ENCODE measurements at places on chromosomes 3 and 15.

DNA sequence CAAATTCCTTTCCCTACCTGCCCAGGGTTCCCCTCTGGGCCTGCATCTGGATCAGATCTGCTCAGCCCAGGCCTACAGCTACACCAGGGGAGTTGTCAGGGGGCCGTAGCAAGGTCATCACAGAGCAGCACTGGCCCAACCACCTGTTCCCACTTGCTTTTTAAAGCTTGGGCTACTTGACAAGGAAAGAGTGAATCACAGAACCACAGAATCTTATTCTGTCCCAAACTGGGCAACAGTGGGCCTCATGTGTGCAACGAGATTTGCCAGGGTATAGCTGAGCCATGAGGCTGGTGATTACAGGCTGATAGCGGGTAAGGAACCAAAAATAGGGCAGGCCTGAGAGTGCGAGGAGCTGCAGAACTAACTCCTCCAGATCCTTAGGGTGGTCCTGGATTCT lies 66.7 kb downstream of the MYLK start:
- DNase-seq, result no peak

DNA sequence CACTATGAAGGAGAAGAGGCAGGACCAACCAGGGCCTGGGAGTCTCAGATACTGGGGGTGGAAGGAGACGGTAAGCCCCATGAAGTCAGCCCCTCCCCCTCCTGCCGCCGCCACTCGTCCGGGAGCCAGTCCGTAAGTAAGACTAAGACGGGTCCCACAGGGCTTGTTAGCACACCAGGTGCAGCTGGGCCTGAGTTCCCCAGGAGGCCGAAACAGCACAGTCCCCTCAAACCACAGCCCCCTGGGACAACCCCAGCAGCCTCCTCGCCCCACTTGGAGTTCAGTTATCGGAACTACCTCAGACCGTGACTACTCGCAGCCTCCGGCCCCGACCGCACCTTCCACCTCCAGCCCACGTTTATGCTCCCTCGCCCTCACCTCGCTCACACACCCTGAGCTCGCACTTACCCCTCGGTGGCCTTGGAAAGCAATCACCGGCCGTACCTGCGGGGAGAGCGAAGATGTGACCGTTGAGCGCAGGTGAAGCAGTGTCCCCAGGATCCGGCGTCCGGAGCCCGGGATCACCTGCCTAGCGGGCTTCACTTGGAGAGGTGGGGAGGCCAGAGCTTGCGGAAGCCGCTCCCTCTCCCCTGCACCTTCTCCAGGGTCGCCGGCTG lies 557 bp downstream of the ELL3 start:
- no peak for DNase-seq

GRCh38 chr3:127211118-127212060 lies 18.5 kb downstream of the PRR23E start:
- no peak for DNase-seq

DNA sequence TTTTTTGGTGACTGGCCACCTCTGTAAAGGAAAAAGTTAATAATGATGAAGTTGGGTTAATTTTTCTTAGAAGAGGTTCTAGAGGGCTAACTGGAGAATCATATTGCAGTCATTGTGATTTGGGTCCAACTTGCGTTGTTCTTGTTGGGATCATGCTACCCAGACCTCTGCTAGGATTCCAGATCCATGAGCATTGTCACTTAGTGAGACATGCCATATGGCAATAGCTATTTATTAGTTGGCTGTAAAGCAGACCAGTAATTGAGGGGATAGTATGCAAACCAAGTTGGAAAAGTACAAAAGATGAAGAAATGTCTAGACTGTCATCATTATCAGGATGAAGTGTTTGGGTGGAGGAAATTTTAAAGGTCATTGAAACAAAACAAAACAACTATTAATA lies 30.7 kb upstream of the P2RY12 start:
- no peak for DNase-seq

GRCh38 chr3:58466899-58467563 lies 24.9 kb upstream of the KCTD6 start:
- no peak for DNase-seq

DNA sequence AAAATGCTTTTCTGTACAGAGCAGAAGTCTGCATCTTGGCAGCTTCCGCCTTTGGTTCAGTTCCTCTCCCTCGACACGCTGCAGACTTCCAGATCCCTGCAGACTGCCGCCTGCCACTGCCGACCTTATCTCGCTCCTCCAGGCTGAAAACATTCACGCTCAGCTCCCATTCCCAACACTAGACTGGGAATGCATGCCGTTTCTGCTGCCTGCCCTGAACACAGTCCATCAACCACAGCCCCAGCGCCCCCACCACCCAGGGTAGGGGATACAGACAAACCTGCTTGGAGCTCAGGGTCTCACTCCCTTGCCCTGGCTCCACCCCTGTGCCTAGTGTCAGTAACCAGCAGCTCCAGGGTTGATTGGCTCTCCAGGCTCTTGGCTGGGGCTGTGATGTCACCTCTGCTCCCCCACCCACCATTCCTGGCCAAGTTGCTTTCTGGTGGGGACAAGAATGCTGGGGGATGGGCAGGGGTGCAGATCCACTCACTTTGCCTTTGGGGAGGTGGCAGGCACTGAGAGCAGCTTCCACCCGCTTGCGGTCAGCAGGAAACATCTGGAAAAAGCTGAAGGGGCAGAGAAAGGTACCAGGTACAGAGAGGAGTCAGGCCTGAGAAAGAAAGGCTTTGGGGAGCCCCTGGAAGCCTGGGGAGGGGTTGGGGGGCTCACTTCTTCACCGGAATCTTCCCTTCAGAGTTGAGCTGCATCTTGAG lies 6.1 kb downstream of the PLCB2 start:
- DNase-seq, result no peak

DNA sequence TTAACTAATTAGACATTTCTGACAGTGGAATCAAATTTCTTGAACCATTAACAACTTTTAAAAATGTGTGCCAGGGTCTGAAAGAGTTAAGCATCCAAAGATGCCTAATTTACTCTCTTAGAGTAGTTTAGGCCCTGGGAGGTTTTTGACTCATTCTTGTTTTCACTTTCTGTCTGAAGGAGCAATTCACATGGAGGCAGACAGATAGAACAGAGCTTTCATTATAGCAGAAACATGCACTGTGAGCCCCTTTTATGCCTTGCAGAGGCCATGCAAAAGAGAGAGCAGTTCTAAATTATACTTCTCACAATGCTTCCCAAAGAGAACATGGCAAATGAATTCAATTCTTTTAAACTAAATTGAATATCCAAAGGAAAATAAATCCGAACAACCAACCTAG lies 554.8 kb downstream of the MFSD1 start:
- no peak for DNase-seq

DNA sequence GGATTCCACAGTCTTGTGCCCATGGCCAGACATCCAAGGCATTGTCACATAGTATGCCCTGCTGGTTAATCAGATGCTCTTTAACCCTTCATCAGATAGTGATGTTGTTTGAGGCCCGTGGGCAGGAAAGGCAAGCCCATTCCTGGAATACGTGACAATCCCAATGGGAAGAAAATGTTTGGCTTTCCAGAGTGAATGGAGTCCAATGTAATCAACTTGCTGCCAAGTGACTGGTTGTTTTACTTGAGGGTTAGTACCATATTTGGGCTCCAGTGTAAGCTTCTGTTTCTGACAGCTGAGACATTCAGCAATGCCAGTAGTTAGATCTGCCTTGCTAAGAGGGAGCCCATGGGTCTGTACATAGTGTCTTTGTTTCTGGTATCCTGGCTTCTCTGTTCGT lies 31.3 kb downstream of the RPL39L start:
- DNase-seq, result no peak

DNA sequence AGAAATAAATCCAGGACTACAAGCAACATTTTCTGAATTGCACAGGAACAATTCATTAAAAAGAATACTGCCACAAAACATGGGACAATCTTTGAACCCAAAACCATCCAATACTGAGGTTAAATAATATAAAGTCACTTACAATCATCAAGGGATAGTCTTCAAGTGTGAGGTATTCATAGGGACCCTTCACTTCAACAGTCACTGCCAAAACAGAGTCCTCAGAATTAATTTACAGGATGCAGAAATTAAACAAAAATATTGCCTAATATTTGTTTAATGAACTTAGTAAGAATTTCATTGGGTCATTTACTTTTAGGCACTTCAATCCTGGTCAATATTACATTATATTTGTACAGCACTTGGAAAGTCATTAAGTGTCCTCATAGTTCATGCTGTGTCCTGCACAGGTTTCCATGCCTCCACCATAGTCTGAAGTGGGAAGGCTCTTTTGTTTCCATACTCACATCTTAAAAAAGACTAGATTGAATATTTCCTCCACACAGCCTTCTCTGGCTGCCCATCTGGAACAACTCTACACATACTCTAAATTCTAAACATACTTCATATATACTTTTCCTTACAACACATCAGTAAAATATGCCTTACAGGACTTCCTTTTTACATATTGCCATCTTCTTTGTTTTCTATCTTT lies 31.6 kb upstream of the VPS39 start:
- DNase-seq, result no peak

GRCh38 chr3:184872200-184872599 lies 60.2 kb downstream of the VPS8 start:
- no peak for DNase-seq

GRCh38 chr3:134941820-134942219 lies 146.8 kb downstream of the EPHB1 start:
- DNase-seq, result no peak

DNA sequence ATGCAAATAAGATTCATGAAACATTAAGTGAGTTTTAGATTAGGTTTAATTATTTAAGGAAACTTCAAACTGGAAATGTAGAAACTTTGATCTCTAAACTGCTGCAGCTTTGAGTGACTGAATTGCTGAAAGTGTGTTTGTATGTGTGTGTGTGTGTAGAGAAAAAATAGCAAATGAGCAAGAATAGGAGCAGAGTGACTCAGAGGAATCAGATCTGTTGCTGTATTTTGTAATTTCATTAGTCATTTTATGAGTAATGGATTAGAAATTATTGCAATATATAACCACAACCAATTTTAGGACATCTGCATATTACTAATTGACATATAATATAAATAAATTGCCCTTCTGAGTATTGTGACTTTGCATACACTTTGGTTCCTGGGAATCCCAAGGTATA lies 52.8 kb upstream of the SLC9A9 start:
- no peak for DNase-seq

- no peak for DNase-seq
Measured at GRCh38 chr3:195461594-195462307, 18.9 kb upstream of the ACAP2 start.

GRCh38 chr3:181326637-181327223 lies 337.2 kb upstream of the DNAJC19 start:
- DNase-seq, result no peak

DNA sequence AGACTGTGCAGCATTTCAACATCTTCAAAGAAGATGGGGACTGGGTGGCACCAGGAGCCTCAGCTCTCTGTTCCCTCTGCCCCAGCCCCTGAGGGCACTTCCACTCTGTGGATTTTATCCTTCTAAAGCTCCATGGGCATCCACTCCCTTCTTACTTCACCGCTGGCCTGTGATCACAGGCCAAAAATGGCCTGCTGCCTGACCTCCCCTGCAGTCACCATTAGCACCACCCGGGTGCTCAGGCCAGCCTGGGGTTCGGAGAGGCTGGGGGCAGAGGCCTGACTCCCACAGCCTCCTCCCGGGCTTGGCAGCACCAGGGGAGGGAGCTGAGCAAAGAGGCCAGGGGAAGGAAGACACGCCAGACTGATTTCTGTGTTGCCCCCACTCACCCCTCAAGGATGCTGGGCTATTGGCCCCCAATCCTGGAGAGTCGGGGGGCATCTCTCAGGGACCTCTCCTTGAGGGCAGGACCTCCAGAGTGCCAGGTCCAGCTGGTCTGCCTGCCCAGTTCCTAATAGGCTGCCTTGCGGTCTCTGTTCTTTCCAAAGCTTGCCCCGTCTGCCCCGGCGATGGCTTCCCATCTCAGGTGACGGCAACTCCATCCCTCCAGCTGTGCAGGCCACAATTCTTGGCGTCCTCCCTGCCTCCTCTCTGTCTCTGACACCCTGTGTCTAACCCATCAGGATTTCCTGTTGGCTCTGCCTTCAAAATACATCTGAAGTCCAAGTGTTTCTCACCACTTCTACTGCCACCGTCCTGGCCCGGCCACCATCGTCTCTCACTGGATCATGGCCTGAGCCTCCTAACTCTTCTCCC lies 67.1 kb downstream of the EXOG start:
- DNase-seq, result no peak

GRCh38 chr3:196121066-196121465 lies 39.2 kb upstream of the TFRC start:
- no peak for DNase-seq

DNA sequence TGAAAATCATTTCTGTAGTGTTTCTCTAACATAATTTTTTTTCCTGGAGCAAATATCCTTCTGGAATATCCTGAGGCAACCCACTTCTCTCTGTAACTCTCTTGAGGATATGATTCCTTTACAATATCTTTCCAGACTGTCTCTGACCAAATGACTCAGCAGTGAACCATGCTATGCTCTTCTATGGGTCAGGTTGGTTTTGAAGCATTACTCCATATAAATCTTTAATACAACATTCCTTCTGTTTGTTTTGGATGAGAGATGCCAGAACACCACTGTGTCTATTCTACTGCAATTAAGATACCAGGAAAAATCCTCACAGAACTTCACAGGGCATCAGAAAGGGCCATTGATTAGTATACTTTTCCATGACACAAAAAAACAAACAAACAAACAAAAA lies 626.4 kb upstream of the ZNF385D start:
- no peak for DNase-seq

DNA sequence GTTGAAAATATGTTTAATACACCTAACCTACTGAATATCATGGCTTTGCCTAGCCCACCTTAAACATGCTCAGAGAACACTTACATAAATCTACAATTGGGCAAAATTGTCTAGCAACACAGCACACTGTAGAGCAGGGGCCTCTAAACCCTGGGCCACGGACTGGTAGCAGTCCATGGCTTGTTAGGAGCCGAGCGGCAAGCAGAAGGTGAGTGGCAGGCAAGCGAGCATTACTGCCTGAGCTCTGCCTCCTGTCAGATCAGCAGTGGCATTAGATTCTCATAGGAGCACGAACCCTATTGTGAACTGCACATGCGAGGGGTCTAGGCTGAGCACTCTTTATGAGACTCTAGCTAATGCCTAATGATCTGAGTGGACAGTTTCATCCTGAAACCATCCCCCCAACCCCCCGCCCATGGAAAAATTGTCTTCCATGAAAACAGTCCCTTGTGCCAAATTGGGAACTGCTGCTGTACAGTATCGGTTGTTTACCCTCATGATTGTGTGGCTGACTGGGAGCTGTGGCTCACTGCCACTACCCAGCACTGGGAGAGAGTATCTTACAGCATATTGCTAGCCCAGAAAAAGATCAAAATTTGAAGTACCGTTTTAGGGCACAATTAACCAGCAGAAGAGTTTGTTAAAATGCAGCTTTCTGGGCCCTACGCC lies 26.1 kb downstream of the CMSS1 start:
- DNase-seq, result no peak

GRCh38 chr3:46405301-46406019 lies 1.4 kb downstream of the CCR5AS start:
- DNase-seq, result no peak

GRCh38 chr3:194492001-194492400 lies 5.2 kb upstream of the ATP13A3 start:
- DNase-seq, result no peak

- no peak for DNase-seq
Measured at GRCh38 chr3:177418787-177419186, 221.5 kb upstream of the TBL1XR1 start.

GRCh38 chr3:126522363-126522788 lies 1.6 kb upstream of the CHST13 start:
- peak; percentile 63 for DNase-seq

GRCh38 chr3:118412503-118412902 lies 622.1 kb downstream of the IGSF11 start:
- DNase-seq, result no peak
